ENCODE measurements at places on chromosomes 7 and 10. TPM values are rescaled to one million over a fixed set of nuclear protein-coding genes. Genes with fewer than 3 reads are reported as not detected.

DNA sequence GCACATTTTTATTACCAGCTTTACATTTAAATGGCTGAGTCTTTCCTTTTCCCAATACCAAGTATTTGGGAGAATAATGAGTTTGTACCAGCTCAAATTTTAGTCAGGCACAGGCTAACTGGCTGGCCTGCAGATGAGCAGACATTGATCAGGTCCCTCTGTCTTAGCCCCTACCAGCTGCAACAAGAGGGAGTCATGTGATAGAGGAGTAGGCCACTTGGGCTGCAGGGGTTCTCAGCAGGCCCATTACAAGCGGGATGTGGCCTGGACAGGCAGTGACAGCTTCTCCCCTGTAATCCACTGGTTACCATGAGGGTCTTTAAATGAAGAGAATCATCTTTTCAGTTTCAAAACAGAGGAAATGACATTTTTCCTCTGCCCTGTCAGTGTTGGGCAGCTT lies 283.6 kb downstream of the SUGCT start:
- no peaks in the 10 kb centered on the region for H3K27me3 ChIP-seq
- H3K4me3 ChIP-seq: no peak overlapping the region
- no peak overlapping the region for H3K27ac ChIP-seq
- no peaks in the 10 kb centered on the region for H3K36me3 ChIP-seq
- DNase-seq: no peak

DNA sequence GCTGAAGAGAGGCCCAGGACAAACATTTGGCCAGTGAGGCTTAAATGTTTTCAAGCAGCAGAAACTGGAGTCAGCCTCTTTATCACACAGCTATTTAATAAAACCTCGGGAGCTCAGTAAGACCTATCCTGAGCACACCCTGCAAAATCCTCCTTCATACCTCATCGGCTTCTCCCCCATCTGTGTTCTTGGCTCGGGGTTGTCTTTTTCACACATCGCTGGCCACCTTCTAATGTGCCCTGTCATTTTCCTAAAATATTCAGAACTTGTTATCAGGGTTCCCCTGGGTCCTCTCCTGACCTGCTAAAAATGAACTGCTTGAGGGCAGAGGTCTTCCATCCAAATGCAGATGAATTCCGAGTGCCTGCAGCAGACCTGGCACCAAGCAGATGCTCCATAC lies 310.3 kb upstream of the AKR1E2 start:
- no peak for DNase-seq
- H3K27me3 ChIP-seq: no peaks in the 10 kb centered on the region
- H3K36me3 ChIP-seq: no peaks in the 10 kb centered on the region
- no peak overlapping the region for H3K4me3 ChIP-seq
- H3K27ac ChIP-seq: no peak overlapping the region

DNA sequence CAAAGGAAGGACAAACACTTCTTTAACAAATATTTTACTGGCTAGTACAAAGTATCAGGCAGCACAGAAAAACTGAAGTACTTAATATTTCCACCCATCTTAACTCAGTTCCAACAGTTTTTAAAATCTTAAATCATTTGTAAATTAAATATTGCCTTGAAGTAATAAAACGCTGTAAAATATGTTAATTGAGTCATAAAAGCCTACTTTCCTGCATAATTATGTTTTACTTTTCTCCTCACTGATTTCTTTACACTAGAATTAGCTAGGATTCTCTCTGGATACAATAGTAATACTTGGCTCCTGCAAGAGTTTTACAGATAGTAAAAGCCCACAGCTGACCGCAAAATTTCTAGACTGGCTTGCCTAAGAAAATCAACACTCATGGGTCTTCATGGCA lies 74.9 kb downstream of the SFMBT2 start:
- H3K4me1 ChIP-seq: no peaks in the 10 kb centered on the region
- no peak overlapping the region for H3K4me3 ChIP-seq
- no peak overlapping the region for H3K27ac ChIP-seq

FAM13C gene
- total RNA-seq: 7.4 TPM

Data from right lobe of liver (tissue), 6 donors.